ENCODE measurements at places on chromosomes 13 and 19.

- DNase-seq, result no peak
These were observed 25.7 kb downstream of the COL4A2 start for GRCh38 chr13:110332750-110333149.

DNA sequence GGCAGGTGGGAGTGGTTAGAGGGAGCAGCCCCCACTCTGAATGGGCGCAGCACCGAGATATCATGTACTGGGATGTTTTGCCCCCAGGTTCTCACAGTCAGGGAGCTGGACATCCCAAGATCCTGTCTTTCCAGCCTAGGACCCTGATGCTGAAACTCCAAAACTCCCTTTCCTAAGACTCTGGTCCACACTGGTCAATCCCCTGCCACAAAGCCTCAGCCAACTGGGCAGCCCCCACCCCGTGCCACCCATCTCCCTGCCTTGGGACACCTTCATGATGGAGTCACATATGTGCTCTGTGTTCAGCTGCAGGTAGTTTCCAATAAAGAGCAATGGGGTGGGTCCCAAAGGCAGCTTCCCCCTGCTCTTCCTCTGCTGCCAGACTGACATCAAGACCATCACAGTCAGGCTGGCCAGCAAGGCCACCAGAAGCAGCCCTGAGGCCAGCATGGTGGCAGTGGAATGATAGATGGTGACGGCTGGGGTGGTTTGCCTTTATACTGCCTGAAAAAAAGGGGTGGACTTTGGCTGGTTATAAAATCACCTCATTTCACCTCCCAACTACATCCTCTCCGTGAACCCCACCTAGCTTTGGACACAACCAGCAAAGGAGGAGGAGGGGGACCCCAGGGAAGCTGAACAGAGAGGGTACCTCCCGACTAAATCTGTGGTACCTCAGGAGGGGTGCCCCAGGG is 36.3 kb downstream of the CYP2B6 start:
- DNase-seq, result no peak

DNA sequence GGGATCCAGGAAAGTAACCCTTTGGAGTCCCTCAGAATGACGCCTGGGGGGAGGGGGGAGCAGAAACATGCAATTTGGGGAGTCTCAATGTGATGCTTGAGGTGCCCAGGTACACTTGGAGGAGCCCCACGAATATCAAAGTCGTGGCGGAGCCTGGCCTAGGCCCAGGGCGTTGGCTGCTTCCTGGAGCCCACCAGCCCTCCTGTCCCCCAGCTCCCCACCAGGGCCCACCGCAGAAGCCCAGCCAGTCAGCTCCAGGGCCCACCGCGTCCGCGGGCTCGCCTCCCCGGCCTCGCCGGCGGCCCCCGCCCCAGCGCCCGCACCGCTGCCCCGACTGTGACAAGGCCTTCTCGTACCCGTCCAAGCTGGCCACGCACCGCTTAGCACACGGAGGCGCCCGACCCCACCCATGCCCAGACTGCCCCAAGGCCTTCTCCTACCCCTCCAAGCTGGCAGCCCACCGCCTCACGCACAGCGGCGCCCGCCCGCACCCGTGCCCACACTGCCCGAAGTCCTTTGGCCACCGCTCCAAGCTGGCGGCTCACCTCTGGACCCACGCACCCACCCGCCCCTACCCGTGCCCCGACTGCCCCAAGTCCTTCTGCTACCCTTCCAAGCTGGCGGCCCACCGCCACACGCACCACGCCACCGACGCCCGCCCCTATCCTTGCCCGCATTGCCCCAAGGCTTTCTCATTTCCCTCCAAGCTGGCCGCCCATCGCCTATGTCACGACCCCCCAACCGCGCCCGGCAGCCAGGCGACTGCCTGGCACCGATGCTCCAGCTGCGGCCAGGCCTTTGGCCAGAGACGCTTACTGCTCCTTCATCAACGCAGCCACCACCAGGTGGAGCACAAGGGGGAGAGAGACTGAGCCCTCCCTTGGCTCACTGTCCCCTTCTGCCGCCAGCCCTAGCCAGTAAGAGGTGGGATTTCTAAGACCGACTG is 2.1 kb downstream of the ZNF575 start:
- DNase-seq, result no peak

DNA sequence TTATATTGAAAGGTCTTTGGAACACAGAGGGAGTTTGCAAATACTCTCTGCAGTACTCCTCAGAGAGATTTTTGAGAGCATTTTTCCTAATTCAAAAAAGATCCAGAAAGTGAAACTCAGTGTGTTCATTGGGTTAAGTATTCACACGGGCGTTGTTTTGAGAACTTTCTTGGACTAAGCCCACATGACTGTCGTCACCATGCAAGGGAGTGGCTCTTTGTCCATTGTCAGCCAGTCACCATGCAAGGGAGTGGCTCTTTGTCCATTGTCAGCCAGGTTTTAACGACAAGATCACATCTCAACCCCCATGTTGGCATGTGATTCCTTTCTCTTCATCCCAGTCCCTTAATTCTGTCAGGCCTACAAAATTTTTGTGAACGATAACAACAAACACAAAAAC is 81.2 kb upstream of the STK24 start:
- no peak for DNase-seq

DNA sequence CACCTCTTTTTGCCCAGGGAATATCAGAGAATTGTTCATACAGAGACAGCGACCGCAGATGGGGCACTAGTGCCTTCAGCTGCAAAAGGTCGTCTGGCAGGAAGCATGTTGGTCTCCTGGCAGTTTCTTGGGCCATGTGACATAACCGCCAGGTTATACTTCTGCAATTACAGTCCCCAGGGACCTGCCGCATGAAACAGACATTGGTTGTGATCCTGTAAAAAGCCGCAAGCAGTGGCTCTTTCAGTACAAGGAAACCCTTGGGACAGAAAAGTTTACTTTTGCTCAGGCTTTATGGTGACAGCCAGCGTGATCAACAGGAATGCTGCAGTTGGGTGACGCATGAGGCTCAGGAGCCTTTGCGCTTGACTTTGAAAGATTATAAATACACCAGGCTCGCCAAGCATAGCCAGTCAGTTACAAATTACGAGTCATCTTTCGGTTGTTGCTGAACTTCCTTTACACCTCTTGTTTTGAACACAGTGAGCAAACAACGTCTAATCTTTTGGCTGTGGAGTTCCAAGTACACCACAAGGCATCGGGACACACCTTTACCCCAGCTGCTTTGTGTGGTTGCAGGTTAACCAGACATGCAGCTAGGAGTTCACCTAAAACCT is 50.5 kb upstream of the UBE2L5 start:
- peak; percentile 16 for DNase-seq

GRCh38 chr19:41915776-41916414 is 12.4 kb downstream of the ERFL start:
- no peak for DNase-seq

- DNase-seq, result no peak
These were observed 6.6 kb upstream of the ZDHHC20 start for GRCh38 chr13:21465710-21466160.

GRCh38 chr13:97124915-97125809 is 97.0 kb upstream of the MBNL2 start:
- DNase-seq, result peak; percentile 39
